ENCODE measurements at places on chromosomes 5 and 9.

DNA sequence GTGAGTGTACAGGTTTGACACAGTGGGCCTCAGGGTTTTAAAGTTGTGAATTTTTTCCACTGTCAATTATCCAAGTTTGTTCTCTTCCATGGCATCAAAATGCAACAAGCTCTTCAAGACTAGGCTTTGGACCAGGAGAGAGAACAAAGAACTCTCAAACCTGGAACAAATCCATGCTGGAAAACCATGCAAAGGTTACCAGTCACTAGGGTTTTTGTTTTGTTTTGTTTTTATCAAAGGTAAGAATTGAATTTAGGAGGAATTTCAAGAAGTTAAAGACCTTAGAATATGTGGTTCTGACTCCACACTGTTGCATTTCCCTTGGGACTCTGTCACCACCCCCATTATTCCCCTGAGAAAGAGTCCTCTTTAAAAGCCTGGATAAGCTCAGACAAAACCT lies 191.1 kb upstream of the PIK3R1 start:
- H3K27me3 ChIP-seq: peaks cover 4% of the 10 kb centered on the region
- DNase-seq: no peak
- H3K4me3 ChIP-seq: no peak overlapping the region
- peaks cover 2% of the 10 kb centered on the region for H3K4me1 ChIP-seq
- H3K36me3 ChIP-seq: no peaks in the 10 kb centered on the region
- no peak overlapping the region for H3K27ac ChIP-seq

GRCh38 chr5:134028496-134028895 lies 23.7 kb upstream of the VDAC1 start:
- DNase-seq: no peak
- H3K27ac ChIP-seq: no peak overlapping the region
- H3K27me3 ChIP-seq: peaks cover 8% of the 10 kb centered on the region
- H3K36me3 ChIP-seq: peaks cover 4% of the 10 kb centered on the region
- no peak overlapping the region for H3K4me3 ChIP-seq
- H3K4me1 ChIP-seq: peaks cover 2% of the 10 kb centered on the region

DNA sequence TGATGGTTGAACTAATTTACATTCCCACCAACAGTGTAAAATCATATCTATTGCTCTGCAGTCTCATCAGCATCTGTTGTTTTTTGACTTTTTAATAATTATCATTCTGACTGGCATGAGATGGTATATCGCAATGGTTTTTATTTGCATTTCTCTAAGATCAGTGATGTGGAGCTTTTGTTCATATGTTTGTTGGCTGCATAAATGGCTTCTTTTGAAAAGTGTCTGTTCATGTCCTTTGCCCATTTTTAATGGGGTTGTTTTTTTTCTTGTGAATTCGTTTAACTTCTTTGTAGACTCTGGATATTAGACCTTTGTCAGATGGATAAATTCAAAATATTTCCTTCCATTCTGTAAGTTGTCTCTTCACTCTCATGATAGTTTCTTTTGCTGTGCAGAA lies 115.2 kb upstream of the CDH12 start:
- H3K27me3 ChIP-seq: no peaks in the 10 kb centered on the region
- no peaks in the 10 kb centered on the region for H3K36me3 ChIP-seq
- no peak overlapping the region for H3K4me3 ChIP-seq
- DNase-seq: no peak

GRCh38 chr5:95081500-95081960 lies 203.4 kb downstream of the MCTP1 start:
- peaks cover 11% of the 10 kb centered on the region for H3K27me3 ChIP-seq
- H3K4me3 ChIP-seq: peak overlapping the region; percentile 36
- DNase-seq: no peak
- peaks cover 6% of the 10 kb centered on the region for H3K4me1 ChIP-seq

DNA sequence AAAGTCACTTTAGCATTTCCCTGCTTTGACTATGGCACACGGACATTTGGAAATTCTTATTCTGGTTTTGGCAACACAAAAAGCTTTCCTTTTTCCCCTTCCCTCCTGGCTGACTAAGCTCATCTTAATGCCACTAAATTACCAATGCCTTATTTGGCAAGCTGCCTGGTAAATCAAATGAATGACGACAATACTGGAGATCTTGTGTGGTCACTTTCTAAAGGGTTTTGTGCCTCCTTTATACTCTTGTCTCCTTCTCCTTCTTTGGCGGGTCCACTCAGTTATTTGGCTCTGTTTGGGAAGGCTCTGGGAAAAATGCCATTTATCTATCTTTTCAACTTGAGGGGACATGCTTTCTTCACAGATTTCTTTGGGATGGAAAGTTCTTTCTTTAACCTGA lies 34.9 kb downstream of the SH3GL2 start:
- H3K4me1 ChIP-seq: no peaks in the 10 kb centered on the region
- H3K27me3 ChIP-seq: no peaks in the 10 kb centered on the region
- H3K4me3 ChIP-seq: no peak overlapping the region

- no peaks in the 10 kb centered on the region for H3K36me3 ChIP-seq
- H3K27ac ChIP-seq: no peak overlapping the region
- no peak for DNase-seq
- no peaks in the 10 kb centered on the region for H3K27me3 ChIP-seq
- H3K4me1 ChIP-seq: no peaks in the 10 kb centered on the region
Measured at GRCh38 chr5:15261269-15261995, 238.5 kb upstream of the FBXL7 start.

- no peak for DNase-seq
- no peaks in the 10 kb centered on the region for H3K4me1 ChIP-seq
- H3K27ac ChIP-seq: no peak overlapping the region
- H3K27me3 ChIP-seq: no peaks in the 10 kb centered on the region
- no peaks in the 10 kb centered on the region for H3K36me3 ChIP-seq
Measured at GRCh38 chr9:79798450-79798849, 226.7 kb downstream of the TLE4 start.

DNA sequence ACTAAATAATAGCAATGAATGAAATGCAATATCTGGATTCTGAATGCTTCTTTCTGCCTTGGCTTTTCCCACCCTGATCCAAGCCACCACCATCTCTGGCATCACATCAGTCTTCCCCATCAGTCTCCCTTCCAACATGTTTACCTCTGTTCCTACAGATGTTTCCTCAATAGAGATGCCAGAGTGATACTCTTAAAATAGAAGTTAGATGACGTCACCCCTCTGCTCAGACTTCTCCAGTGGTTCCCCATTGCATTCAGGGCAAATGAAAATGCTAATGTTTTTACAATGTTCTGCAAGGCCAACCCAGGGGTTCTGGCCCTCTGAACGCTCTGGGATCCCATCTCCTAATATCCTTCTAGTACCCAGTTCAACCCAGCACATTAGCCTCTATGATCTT lies 305.8 kb downstream of the TRIM32 start:
- H3K4me3 ChIP-seq: no peak overlapping the region
- H3K4me1 ChIP-seq: no peaks in the 10 kb centered on the region
- H3K27ac ChIP-seq: no peak overlapping the region
- DNase-seq: no peak
- no peaks in the 10 kb centered on the region for H3K36me3 ChIP-seq

GRCh38 chr9:99607842-99608448 lies 213.7 kb upstream of the NR4A3 start:
- no peak for DNase-seq
- peaks cover 4% of the 10 kb centered on the region for H3K36me3 ChIP-seq
- H3K4me3 ChIP-seq: no peak overlapping the region
- no peaks in the 10 kb centered on the region for H3K4me1 ChIP-seq
- H3K27ac ChIP-seq: no peak overlapping the region
